ENCODE measurements at places on chromosomes 6 and 20.
A peak's percentile ranks its signal among the peaks of the same experiment; 100 is the strongest.

DNA sequence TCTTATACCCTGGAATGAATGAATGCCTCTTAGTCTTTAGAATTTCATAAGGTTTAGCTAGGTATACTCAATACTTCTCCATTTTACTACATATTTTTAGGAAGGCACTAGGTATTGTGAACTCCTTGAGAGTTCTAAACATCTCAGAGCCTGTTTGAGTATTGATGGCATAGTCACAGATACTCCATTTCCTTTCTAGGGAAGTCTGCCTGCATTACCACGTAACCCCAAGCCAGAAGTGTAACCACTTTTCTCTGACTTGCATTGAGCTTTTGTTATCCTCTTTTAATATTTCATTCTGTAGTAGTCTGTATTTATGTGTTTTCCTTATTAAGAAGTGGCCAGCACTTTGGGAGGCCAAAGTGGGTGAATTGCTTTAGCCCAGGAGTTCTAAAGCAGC is 12.2 kb downstream of the TOP1 start:
- DNase-seq: no peak

GRCh38 chr20:61359254-61359653 is 107.2 kb downstream of the CDH4 start:
- DNase-seq: no peak

DNA sequence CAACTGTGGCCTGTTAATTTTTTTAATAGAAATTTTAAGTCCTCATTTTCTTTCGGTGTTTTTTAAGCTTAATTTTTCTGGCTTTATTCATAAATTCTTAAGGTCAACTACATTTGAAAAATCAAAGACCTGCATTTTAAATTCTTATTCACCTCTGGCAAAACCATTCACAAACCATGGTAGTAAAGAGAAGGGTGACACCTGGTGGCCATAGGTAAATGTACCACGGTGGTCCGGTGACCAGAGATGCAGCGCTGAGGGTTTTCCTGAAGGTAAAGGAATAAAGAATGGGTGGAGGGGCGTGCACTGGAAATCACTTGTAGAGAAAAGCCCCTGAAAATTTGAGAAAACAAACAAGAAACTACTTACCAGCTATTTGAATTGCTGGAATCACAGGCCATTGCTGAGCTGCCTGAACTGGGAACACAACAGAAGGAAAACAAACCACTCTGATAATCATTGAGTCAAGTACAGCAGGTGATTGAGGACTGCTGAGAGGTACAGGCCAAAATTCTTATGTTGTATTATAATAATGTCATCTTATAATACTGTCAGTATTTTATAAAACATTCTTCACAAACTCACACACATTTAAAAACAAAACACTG is 10.1 kb downstream of the HFE start:
- DNase-seq: peak; percentile 84

DNA sequence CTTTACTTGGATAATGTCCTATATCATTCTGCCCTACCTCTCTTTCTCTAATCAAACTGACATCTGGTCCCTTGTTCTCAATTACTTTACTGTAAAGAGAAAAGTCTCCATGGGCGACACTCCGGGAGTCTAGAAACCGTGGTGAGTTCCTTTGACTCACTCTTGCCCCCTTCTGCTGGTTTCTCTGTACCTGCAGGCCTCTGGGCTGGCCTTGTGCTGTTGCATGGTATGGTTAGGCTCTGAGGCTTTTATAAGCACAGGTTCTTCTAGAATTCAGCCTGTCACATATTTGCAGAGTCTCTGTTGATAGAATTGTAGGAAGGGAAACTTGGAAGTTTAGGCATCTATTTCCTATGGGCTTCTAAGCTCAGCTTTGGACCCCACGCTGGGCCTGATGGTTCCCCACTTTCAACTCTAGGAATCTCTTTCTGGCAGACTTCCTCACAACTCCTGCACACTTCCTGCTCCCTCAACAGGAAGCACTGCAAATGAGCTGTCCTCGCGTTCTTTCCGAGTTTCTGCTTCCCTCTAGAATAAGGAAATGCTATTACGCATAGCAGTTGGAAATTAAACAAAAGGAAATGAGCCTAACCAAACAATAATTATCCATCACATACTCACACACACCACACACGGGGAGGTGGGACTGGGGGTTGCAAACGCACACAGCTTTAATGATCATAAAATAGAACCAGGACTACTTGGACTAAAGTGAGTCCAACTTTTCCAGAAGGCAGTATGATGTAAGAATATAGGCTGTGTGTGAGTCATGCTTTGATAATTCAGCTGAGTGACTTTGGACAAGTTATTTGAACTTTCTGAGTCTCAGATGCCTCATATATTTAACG is 683.3 kb downstream of the QKI start:
- peak; percentile 45 for DNase-seq

DNA sequence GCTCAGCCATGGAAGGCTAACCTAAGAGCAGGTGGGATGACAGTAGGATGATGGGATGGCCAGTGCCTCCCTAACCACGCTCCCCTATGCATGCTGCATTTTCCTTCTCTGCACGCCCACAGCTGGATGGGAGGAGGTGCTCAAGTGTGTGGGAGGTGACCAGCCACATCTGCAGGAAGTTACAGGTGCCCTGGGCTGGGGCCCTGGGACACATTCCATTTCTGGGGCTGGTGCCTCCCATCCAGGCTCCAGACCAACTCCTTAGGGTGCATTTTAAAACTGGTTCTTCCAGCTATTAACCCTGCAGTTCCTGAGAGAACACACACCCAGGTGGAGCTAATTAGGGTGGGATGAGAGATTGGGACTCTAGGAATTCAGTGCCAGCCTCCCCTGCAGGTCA is 135.3 kb upstream of the ARMC2 start:
- DNase-seq: no peak

DNA sequence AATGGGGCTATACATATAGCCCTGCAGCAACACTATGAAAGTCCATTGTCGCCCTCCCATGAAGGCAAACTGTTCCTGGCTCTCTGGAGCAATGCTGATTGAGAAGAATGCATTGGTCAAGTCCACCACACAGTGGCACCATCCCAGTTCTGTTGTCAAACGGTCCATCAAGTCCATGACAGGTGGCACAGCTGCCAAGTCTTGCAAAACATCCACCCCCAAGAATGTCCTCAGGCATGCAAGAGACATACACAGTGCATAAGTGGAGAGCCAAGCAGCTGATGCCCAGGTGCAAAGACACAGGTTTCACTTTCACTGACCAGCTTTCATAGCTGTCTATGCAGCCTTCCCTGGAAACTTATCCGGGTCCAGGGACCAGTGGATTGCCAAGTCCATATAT is 17.5 kb downstream of the ZNF391 start:
- DNase-seq: no peak

- DNase-seq: no peak
Measured at GRCh38 chr6:90066697-90067096, 172.4 kb downstream of the GJA10 start.

- DNase-seq: no peak
Measured at GRCh38 chr20:4776079-4776630, 54.4 kb downstream of the PRND start.

DNA sequence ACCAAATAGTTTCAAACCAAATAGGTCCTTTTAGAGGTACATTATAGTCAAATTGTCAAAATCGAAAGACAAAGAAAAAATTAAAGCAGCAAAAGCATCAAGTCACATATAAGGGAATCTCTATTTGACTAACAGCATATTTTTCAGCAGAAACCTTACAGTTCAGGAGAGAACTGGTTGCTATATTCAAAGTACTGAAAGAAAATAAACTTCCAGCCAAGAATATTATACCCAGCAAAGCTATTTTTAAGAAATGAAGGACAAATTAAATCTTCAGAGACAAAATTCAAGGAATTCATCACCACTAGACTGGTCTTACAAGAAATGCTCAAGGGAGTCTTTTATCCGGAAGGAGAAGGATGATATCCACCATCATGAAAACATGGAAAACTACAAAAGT is 16.0 kb downstream of the WDR27 start:
- no peak for DNase-seq

- DNase-seq: no peak
Measured at GRCh38 chr20:56358070-56358469, 704 bp upstream of the FAM210B start.

DNA sequence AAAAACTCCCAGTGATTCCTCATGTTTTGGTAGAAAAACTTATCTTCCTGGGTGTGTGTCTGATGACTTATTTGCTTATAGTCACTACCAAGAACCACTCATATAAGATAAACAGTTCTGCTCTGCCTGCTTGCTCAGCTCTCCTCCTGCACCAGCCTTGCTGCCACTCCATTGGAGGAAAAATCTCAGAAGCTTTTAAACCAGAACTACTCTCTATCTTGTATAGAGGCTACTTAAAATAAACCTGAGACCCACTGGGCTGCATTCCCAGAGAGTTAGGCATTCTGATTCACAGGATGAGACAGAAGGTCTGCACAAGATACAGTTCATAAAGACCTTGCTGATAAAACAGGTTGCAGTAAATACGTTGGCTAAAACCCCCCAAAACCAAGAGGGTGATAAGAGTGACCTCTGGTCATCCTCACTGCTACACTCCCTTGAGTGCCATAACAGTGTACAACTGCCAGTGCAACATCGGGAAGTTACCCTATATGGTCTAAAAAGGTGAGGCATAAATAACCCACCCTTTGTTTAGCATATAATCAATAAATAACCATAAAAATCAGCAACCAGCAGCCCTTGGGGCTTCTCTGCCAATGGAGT is 728.3 kb downstream of the EPHA7 start:
- DNase-seq: no peak

DNA sequence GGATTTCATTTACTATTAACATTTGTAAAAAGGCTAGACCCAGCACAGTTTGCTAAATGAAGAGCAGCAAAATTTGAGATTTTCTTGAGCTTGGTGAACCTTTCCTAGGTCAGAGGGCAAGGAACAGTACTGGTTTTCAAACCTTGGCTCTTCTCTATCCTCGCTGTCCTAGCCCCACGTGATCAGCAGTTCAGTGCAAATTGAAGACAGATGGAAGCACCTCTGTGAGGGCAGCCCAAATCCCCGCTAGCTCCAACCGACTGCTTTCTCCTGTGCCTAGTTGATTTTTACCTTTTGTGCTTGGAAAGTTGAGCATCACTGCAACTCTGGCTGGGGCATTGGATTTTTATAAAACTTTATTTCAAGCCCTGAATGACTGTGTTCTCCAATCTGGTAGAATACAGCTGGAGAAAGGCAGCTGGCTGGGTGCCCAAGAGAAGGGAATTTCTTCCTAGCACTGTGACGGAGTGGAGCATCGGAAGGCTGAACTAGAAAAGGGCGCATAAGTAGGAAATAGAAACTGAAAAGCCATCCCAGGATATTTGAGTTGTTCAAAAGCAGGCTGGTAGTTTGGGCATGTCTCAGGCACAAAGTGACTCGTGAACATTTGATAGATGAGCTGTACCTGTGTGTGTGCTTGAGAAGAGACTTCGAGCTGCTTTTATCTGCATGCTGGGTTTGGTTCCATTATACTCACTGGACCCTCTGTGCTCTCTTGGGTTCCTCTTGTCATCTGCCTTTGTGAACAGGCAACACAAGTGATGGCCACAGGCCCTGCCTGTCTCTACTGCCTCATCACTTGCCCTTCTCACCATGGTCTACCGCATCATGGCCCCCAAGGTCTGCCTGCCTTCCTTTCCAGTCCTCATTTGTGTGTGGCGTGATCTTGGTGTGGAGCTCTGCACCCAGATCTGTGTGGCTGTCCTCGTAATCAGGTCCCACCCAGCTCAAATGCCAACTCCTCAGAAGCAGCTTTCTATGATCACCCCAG is 2.3 kb downstream of the RNF114 start:
- peak; percentile 54 for DNase-seq

GRCh38 chr6:109362102-109362884 is 20.0 kb downstream of the CD164 start:
- no peak for DNase-seq

DNA sequence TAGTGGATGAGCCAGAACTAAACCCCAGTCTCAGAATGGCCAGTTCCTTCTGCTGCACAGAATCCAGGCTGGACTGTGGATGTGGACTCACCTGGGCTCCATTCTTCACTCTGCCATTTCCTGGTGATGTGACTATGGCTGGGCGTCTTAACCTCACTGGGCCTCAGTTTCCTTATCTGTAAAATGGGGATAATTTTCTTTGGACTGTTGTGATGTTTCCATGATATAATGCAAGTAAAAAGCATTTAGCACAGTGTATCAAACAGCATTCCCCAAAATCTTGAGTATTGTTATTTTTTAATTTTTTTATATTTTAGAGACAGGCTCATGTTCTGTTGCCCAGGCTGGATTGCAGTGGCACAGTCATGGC is 5.9 kb upstream of the IP6K3 start:
- no peak for DNase-seq

- DNase-seq: no peak
Measured at GRCh38 chr6:34155471-34156300, 9.8 kb upstream of the GRM4 start.

DNA sequence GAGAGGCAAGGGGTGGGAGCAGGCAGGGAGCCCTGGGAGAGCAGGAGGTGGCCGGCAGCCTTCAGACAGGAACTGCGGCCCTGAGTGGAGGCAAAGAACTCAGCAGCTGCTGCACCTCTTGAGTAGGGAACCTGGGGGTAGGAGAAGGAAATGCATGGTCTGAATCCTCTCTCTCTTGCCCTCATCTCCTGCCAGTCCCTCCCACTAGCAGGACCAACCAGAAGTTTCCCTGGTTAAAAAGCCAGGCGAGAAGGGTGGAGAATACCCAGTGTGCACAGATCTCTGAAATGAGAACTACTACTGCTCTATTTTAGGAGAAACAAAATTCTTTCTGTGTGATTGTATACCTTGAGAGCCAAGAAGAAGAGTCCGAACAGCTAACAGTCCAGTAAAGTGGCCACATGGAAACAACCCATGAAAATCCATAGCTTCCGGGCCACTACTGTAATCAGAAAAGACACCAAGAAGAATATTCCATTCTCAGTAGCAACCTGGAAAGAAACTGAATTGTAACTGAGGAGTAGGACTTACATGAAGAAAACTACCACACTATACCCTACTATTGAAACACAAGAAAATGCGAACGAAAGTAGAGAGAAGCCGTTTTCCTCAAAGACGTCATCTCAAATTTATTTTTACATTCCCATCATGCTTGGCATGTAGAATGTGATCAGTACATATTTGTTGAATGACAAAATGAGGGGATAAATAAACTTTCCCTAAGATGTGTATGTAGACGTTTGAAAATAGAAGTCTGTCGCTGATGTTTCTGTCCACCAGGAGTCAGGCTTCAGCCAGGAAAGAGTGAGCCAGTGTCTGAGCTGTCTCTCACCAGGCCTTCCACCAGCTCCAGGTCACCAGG is 25.6 kb downstream of the WRNIP1 start:
- DNase-seq: peak; percentile 83

- DNase-seq: no peak
Measured at GRCh38 chr6:141110481-141110880, 1022.2 kb upstream of the GJE1 start.

GRCh38 chr6:73216859-73217258 is 8.4 kb downstream of the KHDC1L start:
- no peak for DNase-seq
